ENCODE measurements at places on chromosomes 6 and 20. TPM values are rescaled to one million over a fixed set of nuclear protein-coding genes. Genes with fewer than 3 reads are reported as not detected.
A peak's percentile ranks its signal among the peaks of the same experiment; 100 is the strongest.

DNA sequence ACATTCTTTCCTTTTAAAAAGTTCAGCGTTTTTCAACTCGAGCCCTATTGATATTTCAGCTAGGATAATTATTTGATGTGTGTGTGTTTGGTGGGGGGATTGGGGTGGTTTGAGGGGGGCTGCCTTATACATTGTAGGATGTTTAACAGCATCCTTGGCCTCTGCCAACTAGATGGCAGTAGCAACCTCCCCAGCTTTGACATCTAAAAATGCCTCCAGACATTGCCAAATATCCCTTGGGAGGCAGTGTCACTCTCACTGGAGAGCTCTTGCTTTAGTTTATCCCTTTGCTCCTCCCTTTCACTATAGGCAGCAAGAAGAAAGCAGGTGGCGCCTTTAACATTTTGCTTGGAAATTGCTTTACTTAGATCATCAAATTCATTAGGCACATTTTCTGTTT, 14.6 kb upstream of the TP53TG5 start:
- no peak for DNase-seq
- H3K36me3 ChIP-seq: peaks cover 1% of the 10 kb centered on the region
- H3K27ac ChIP-seq: no peak overlapping the region
- H3K4me1 ChIP-seq: no peaks in the 10 kb centered on the region
- H3K4me3 ChIP-seq: no peak overlapping the region

- H3K36me3 ChIP-seq: no peaks in the 10 kb centered on the region
- H3K4me1 ChIP-seq: peaks cover 3% of the 10 kb centered on the region
- H3K4me3 ChIP-seq: peak overlapping the region; percentile 70
- peak overlapping the region; percentile 18 for H3K27ac ChIP-seq
- H3K27me3 ChIP-seq: peaks cover 47% of the 10 kb centered on the region
These were observed 535 bp upstream of the CCDC170 start for GRCh38 chr6:151493161-151493803.

- DNase-seq: no peak
- H3K27me3 ChIP-seq: no peaks in the 10 kb centered on the region
- no peak overlapping the region for H3K27ac ChIP-seq
- no peaks in the 10 kb centered on the region for H3K36me3 ChIP-seq
- H3K4me1 ChIP-seq: peaks cover 3% of the 10 kb centered on the region
These were observed 478.8 kb downstream of the CD83 start for GRCh38 chr6:14596410-14596809.

DNA sequence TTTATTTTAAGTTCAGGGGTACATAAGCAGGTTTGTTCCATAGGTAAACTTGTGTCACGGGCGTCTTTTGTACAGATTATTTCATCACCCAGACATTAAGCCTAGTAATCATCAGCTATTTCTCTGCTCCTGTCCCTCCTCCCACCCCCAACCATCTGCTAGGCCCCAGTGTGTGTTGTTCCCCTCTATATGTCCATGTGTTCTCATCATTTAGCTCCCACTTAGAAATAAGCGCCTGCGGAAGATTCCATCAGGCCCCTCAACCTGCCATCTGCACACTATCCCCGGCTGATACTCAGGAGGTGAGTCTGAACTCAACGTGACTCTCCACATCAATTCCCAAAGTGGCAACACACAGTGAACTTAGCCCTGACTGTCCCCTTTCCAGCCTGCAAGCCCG, 228.0 kb upstream of the SYNDIG1 start:
- H3K4me3 ChIP-seq: no peak overlapping the region
- H3K27ac ChIP-seq: no peak overlapping the region
- DNase-seq: no peak
- peaks cover 2% of the 10 kb centered on the region for H3K4me1 ChIP-seq
- no peaks in the 10 kb centered on the region for H3K36me3 ChIP-seq

- DNase-seq: no peak
- no peaks in the 10 kb centered on the region for H3K36me3 ChIP-seq
These were observed 340.1 kb downstream of the PHF3 start for GRCh38 chr6:63975699-63976098.

DNA sequence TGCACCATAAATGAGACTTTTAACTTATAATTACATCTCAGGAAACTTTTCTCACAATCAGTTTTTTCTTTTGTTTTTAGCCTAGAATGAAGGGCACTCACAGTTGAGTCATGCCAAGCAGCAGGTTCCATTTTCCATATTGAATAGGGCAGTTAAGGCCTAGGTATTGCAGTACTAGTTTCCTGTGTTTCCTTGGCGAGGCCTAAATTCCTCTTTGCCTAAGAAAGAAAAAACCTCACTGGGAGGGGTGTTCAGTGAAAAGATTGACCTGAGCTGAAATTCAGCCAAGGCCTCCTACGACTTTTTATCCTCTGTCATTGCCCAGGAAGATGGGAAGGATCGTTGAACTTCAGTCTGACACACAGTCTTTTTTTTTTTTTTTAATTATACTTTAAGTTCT, 85.5 kb downstream of the IMPG1 start:
- no peaks in the 10 kb centered on the region for H3K27me3 ChIP-seq
- H3K4me3 ChIP-seq: no peak overlapping the region
- no peaks in the 10 kb centered on the region for H3K36me3 ChIP-seq
- DNase-seq: no peak
- H3K27ac ChIP-seq: no peak overlapping the region
- no peaks in the 10 kb centered on the region for H3K4me1 ChIP-seq

- no peaks in the 10 kb centered on the region for H3K27me3 ChIP-seq
- H3K4me1 ChIP-seq: no peaks in the 10 kb centered on the region
- DNase-seq: no peak
- no peak overlapping the region for H3K27ac ChIP-seq
These were observed 17.8 kb downstream of the MTG2 start for GRCh38 chr20:62200491-62201172.

GRCh38 chr20:60967431-60968316, 284.4 kb upstream of the CDH4 start:
- peaks cover 24% of the 10 kb centered on the region for H3K27me3 ChIP-seq
- DNase-seq: no peak
- H3K4me1 ChIP-seq: peaks cover 6% of the 10 kb centered on the region
- H3K36me3 ChIP-seq: no peaks in the 10 kb centered on the region

- no peaks in the 10 kb centered on the region for H3K36me3 ChIP-seq
- peaks cover 17% of the 10 kb centered on the region for H3K4me1 ChIP-seq
- no peaks in the 10 kb centered on the region for H3K27me3 ChIP-seq
- H3K27ac ChIP-seq: no peak overlapping the region
These were observed 587.2 kb downstream of the EPM2A start for GRCh38 chr6:145147981-145148749.

DNA sequence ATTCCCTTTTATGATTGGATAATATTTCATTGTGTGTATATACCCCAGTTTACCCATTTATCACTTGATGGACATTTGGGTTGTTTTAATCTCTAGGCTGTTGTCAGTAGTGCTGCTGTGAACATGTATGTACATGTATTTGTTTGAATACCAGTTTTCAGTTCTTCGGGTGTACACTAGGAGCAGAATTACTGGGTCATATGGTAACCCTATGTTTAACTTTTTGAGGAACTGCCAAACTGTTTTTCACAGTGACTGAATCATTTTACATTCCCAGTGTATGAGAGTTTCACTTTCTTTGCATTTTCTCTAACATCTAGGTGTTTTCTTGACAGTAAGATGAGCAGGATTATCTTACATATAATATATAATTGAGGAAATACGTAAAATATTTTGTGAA, 44.7 kb upstream of the ADIG start:
- no peaks in the 10 kb centered on the region for H3K4me1 ChIP-seq
- no peaks in the 10 kb centered on the region for H3K27me3 ChIP-seq
- DNase-seq: no peak
- H3K4me3 ChIP-seq: no peak overlapping the region
- H3K36me3 ChIP-seq: peaks cover 37% of the 10 kb centered on the region

DNA sequence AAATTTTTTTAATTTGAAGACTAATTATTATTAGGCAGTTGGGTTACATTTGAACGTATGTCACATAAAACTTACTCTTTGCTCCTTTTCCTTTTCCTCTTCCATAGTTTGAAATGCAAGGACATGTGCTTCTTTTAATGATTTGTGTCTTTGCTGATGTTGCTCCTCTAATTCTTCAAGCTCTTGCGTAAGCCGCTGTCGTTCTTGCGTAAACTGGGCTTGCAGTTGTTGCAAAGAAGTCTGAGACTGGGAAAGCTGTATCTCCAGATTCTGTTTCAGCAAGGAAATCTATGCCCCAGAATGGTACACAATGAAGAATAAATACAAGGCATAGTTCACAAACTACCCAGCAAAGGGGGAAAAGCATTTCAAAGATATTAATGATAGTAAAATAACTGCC, 45.1 kb upstream of the MCM9 start:
- no peak for DNase-seq
- H3K27me3 ChIP-seq: no peaks in the 10 kb centered on the region
- H3K4me1 ChIP-seq: no peaks in the 10 kb centered on the region
- no peak overlapping the region for H3K4me3 ChIP-seq
- no peak overlapping the region for H3K27ac ChIP-seq

- no peak overlapping the region for H3K4me3 ChIP-seq
- peaks cover 2% of the 10 kb centered on the region for H3K36me3 ChIP-seq
- H3K27ac ChIP-seq: no peak overlapping the region
- H3K27me3 ChIP-seq: peaks cover 30% of the 10 kb centered on the region
- no peak for DNase-seq
- peaks cover 3% of the 10 kb centered on the region for H3K4me1 ChIP-seq
These were observed 203.0 kb upstream of the PCSK2 start for GRCh38 chr20:17023806-17024205.

GRCh38 chr20:24393903-24394302, 75.5 kb upstream of the SYNDIG1 start:
- peaks cover 30% of the 10 kb centered on the region for H3K27me3 ChIP-seq
- no peak for DNase-seq
- H3K4me3 ChIP-seq: no peak overlapping the region
- H3K36me3 ChIP-seq: no peaks in the 10 kb centered on the region

GRCh38 chr6:158596861-158597260, 37.0 kb downstream of the TMEM181 start:
- peak overlapping the region; percentile 60 for H3K27ac ChIP-seq
- DNase-seq: no peak
- no peaks in the 10 kb centered on the region for H3K27me3 ChIP-seq

DNA sequence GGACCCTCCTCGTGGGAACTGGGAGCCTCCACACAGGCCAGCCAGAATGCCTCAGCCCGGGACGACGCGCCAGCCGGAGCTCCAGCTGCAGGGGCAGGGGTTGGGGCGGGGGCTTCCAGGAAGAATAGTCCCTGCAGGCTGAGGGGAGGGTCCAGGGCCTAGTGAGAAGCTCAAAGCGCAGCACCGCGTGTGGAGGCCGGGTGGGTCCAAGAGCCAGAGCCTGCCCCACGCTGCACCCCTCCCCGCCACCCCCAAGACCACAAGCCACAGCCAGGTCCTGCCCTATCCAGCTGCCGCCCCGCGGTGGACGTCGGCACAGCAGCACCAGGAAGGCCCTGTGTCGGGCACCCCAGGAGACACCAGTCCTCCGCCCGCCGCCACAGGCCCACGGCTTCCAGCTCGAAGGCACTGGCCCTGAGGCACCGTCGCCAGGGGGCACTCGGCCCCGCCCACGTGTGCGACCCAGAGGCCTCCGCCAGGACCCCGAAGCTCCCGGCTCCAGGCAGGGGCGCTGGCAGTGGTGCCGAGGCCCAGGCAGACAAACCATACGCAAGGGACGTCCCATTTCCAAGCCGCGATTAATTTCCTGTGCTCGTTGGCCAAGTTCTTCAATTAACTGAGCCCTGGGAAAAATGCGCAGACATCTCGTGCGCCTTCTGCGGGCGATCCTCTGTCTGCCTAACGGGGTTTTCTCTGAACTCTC, 19.5 kb downstream of the KCNQ2 start:
- H3K4me1 ChIP-seq: no peaks in the 10 kb centered on the region
- no peak for DNase-seq

DNA sequence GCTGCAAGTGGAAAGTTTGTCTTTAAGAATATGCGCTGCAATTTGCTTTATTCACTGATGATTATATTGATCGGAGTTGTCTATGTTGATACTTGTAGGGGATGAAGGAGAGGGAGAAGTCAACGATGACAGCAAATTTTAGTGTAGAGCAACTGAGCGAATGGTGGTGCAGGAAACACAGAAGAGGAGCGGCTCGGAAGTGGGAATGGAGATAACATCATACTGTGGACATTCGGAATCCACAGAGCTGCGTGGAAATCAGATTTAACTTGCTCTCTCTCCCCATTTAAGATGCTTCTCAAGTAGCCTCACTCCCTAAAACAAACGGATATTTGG, 722 bp upstream of the TMEM14B start:
- no peak for DNase-seq
- H3K4me1 ChIP-seq: peaks cover 32% of the 10 kb centered on the region
- peak overlapping the region; percentile 96 for H3K4me3 ChIP-seq
- peaks cover 1% of the 10 kb centered on the region for H3K36me3 ChIP-seq
- peak overlapping the region; percentile 97 for H3K27ac ChIP-seq

GRCh38 chr6:134173936-134174671, 121.7 kb upstream of the SLC2A12 start:
- peak; percentile 72 for DNase-seq
- peaks cover 15% of the 10 kb centered on the region for H3K27me3 ChIP-seq
- H3K27ac ChIP-seq: peak overlapping the region; percentile 96
- H3K4me1 ChIP-seq: peaks cover 19% of the 10 kb centered on the region
- H3K4me3 ChIP-seq: peak overlapping the region; percentile 89

- no peaks in the 10 kb centered on the region for H3K36me3 ChIP-seq
- H3K4me1 ChIP-seq: peaks cover 16% of the 10 kb centered on the region
- DNase-seq: no peak
- H3K27me3 ChIP-seq: no peaks in the 10 kb centered on the region
- no peak overlapping the region for H3K27ac ChIP-seq
These were observed 48.3 kb upstream of the RIN2 start for GRCh38 chr20:19709635-19710335.

GRCh38 chr6:159201336-159201735, 32.1 kb downstream of the FNDC1 start:
- no peaks in the 10 kb centered on the region for H3K36me3 ChIP-seq
- no peak overlapping the region for H3K27ac ChIP-seq
- H3K27me3 ChIP-seq: peaks cover 12% of the 10 kb centered on the region
- H3K4me1 ChIP-seq: no peaks in the 10 kb centered on the region
- no peak for DNase-seq

- H3K4me3 ChIP-seq: no peak overlapping the region
- H3K36me3 ChIP-seq: no peaks in the 10 kb centered on the region
- peaks cover 3% of the 10 kb centered on the region for H3K27me3 ChIP-seq
- H3K27ac ChIP-seq: no peak overlapping the region
These were observed 181.9 kb downstream of the ERMARD start for GRCh38 chr6:169933251-169933821.

Gene LIME1
- total RNA-seq: 21.0 TPM

Gene CGA
- 5.5 TPM for total RNA-seq

Gene POFUT1
- total RNA-seq: 48.7 TPM

Gene HTR1B
- total RNA-seq: 8.9 TPM

Gene KCNK17
- total RNA-seq: 11.6 TPM

Gene C20orf202
- total RNA-seq: 0.26 TPM

Gene NRSN1
- total RNA-seq: not detected

Gene PPP1R14C
- total RNA-seq: 1.2 TPM

Gene CD24
- 1,533 TPM for total RNA-seq
